ENCODE measurements at places on chromosomes 7 and 10.

DNA sequence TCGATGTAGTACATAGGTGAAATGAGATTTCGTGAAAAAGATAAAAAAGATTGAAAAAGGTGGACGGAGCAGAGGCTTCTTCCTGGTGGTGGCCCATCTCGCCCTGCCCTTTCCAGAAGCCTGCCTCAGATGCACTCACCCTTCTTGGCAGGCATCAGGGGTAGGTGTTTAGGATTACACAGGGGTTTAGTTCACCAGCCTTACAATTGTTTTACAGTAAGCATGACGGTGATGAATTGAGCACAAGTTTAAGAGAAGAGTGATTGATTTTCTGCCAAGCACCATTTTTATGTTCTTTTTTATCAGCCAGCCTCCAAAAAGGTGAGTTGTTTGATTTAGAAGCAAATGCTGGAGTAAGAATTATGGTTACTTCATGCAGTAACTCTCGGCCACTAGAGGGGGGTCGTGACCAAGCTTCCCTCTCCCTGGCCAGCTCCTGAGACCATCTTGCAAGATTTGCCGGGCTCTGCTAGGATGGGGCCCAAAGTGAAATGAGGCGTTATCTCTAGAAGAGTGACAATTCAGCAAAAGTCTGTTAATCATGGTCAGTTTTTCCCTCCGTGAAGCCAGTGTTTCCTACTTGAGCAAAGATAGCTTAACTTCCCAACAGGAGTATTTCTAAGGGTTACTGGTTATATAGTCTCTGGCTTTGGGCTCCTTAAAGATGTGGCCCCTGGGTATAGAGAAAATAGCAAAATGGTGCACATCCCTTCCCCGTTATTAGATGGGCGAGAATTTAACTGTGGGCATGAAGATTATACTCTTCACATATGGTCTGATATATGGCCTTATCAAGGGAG, 228.8 kb downstream of the BMPER start:
- DNase-seq: peak; percentile 45

DNA sequence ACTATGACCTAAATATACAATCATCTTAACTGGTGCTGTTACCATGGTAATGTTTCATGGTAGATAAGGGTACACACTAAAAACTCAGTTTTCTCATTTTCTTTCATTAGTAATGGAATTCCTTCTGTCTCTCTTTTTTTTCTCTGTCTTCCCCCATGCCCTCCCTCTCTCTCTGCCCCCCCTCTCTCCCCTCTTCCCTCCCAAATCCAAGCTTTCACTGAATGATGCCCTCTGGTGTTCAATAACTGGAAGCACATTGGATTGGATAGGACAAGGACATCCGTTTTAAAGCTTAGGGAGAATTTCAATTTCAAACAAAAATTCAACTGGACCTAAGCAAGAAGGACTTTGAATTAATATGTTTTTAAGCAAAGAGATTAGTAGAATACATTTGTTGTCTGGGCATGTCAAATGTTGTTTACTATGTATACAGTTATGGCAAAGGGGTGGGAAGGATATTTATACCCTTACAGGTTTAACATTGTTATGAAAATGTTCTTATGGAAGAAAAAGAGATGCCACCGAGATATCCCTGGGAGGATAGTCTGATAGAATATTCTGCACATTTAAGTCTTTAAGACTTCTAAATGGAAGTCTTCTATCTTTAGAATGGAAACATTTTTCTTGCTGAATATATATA, 6.1 kb downstream of the CHRM2 start:
- DNase-seq: peak; percentile 21

DNA sequence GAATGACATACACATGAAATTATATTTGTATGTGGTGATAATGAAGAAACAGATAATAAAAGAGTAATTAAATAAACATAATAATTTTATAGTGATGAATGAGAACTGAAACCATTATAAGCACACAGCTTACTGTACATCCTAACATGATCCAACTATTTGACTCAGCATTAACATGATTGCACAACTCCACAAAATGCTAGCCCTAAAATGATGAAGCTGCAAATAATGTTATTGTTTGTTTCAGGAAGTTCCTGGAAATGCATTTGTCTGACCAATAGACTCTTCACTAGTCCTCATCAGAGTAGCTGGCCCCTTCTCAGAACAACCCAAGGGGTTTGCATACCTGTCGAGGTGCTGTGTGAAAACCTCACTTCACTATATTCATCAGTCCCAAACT, 115.5 kb downstream of the RTKN2 start:
- no peak for DNase-seq

DNA sequence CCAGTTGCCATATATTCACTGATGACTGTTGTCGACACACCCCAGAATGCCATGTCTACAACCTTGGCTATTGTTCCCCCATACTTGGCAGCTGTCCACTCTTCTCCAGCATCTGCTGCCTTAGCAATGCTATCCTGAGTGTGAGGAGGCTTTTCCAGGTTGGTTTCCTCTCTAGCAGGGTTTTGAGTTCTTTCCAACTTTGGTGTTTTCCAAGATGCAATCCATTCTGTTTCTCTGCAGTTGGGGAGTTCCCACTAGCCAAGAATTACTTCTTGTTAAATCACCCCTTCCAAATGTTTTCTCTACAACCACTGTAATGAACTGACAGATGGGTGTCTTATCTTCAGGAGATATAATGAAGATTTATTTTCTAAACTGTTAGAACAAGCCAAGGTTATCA, 617.4 kb downstream of the CCSER2 start:
- no peak for DNase-seq

DNA sequence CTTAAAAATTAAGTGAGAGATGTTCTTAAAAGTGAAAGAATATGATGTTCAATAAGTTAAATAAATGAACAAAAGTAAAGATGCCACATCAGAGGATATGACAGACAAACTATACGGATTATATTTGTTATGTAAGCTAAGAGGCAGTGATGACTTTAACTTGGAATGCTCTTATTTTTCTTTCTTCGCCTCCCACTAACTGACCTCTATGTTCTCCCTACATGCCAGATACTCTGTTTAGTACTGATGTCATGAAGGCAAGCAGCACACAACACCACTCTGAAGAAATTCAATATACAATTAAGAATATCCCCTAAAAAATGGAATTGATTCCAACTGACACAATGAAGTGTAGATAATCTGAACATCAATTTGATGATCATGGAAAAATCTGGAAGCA, 223.4 kb downstream of the DOCK4 start:
- DNase-seq: no peak

DNA sequence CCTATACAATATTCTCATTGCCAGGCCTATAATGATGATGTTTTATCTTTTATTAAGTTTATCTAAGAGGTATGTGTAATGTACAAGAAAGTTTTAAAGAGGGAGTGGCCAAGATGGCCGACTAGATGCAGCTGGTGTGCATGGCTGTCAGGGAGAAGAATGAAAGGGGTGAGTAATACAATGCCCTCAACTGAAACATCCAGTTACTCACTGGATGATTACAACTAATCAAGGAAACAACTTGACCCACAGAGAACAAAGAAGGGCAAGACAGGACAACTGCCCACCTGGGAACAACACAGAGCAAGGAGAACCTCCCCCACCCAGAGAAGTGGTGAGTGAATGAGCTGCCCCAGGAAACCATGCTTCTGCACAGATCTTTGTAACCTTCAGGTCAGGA, 880.0 kb upstream of the LRRTM3 start:
- no peak for DNase-seq

- no peak for DNase-seq
Observed at GRCh38 chr7:133025056-133025455, 56.8 kb downstream of the CHCHD3 start.

DNA sequence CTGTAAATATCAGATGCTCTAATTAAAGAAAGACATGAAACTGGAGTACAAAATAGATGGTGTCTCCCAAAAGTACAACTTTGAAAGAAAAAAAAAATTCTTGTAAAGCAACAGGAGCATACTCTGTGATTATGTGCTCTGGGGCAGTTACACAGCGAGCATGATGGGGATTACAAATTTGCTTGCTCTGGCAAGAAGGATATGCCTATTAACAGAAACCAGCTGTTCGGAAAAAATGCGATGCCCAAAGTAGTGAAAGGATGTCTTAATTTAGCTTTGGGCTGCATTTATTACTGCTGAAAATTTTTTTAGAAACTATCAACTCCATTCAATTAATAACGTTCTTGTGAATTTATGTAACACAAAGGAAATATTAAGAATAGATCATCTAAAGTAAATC, 256.9 kb upstream of the TPK1 start:
- no peak for DNase-seq

GRCh38 chr10:26950934-26951333, 90.2 kb upstream of the ABI1 start:
- DNase-seq: no peak

- DNase-seq: peak; percentile 91
Observed at GRCh38 chr10:79938728-79939406, 10.0 kb downstream of the SFTPD start.

- DNase-seq: peak; percentile 45
Observed at GRCh38 chr7:23467806-23468525, 2.3 kb downstream of the IGF2BP3 start.

DNA sequence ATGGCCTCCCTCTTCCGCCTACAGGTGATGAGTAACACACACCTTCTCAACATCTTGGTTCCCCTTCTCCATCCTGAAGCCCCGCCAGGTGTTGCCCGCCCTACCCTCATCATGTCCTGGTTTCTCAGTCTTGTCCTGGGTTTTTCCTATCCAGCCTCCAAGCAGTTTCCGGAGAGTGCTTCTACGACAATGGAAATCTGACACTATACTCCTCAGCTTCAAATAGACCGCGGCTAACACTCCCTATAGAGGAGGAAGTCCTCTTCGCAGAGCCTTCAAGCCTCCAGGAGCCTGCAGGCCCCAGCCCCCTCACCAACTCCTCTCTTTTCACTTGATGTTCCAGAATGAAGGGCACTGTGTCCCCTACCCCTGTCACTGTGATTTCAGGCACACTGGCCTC, 147.4 kb downstream of the PRPF18 start:
- no peak for DNase-seq

GRCh38 chr7:141071260-141071854, 2.5 kb upstream of the TMEM178B start:
- DNase-seq: no peak

DNA sequence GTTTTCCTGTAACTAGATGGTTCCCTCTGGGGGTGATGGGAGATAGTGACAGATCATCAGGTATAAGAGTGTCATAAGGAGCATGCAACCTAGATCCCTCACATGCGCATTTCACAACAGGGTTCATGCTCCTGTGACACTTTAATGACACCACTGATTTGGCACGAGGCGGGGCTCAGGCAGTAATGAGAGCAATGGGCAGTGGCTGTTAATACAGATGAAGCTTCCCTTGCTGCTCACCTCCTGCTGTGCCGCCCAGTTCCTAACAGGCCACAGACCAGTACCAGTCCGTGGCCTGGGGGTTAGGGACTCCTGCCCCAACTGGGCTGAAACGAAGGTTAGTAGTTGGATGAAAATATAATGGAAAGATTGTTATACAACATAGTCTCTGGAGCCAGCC, 201.6 kb upstream of the LRRN3 start:
- no peak for DNase-seq

DNA sequence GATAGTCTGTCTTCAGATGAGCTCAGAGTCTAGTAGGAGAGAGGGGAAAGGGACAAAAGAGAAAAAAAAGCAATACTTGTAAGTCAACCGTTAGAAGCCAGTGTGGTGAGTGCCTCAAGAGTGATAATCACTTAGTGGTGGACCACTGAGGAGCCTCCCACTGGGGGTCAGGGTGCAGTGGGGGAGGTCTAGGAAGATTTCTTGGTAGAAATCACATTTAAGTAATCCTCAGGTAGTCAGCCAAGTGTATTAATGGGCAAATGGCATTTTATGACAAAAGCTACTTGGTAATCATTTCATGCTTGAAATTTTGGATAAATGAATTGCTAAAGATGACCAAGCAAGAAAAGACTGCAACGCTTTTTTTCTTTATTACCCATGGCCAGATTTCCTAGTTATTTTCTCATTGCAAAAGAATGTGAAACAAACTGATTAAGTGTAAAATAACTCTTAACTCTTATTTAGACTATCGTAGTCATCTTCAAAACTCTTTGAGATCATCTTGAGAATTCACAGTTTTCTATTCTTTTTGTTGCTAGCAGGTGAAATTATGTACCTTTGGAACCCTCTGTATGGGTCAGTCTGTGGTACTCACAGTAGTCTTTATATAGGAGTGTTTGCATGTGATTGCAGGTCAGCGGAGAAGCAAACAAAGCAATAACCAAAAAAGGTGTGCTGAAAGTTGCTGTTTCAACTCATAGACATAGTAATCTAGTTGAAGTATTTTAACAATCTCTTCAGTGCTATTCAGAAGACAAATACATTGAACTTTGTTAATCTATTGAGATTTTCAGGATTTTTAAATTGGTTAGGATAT, 63.9 kb downstream of the PPP1R9A start:
- no peak for DNase-seq

GRCh38 chr7:77899516-77899915, 100.9 kb downstream of the PHTF2 start:
- no peak for DNase-seq

DNA sequence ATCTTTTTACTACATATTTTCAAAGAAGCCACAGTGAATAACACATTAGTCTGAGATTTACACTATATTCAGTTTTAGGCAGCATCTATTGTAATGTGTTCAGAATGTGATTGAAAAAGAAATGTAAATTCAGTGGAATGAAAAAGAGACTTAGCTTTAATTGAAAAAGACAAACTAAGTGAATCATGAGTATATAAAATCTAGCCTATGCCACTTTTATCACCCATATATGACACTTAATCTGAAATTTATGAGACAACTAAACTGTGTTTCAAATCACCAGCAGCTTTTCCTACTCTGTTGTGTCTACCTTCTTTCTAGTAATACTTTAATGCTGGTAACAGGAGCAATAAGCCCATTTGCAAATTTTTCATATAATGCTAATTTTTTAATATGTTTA, 4.7 kb downstream of the SKAP2 start:
- no peak for DNase-seq

DNA sequence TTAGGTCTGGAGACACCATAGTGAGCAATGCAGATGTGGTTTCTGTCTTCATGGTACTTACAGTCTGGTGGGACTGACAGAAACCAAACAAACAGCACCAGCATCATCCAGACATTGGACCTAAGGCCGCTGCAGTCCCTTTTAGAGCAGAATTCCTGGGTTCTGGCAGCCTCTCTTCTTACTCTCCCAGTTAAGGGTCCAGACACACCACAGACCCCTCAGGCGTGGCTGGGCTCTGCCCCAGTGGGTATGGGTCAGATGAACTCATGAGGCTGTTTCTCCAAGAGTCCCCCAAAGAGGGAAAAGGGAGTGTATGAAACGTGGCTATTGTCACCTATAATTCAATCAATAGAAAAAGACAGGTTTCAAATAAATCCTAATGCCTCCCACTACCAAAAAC, 31.3 kb downstream of the PRLHR start:
- no peak for DNase-seq

- DNase-seq: no peak
Observed at GRCh38 chr7:12322284-12322902, 81.3 kb downstream of the VWDE start.

DNA sequence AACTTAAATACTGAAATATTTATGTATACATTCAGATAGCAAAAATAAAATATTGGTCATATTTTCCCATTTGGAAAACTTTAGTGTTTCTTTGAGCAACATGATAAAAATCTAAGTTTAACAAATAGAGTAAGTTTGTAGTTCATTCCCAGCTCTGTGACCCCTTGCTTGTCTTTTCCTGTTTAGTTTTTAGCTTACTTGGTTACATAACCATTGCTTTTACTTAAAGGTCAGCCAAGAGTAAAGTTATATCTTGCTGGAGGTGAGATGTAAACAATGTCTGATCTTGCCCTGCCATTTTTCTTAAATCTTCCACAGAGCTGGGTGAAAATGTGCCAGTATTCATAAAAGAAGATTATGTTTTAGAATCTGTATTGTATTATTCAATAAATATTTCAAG, 46.7 kb upstream of the MDFIC start:
- DNase-seq: no peak

Data from Kasumi-1 (cell line).